ENCODE measurements at places on chromosomes 7 and 10. TPM values are rescaled to one million over a fixed set of nuclear protein-coding genes. Genes with fewer than 3 reads are reported as not detected.

- DNase-seq = no peak
These were observed 63.5 kb downstream of the FAM204A start for GRCh38 chr10:118278649-118279048.

- no peak for DNase-seq
These were observed 276.9 kb downstream of the DOCK4 start for GRCh38 chr7:111929264-111929663.

The SDK1 gene
- total RNA-seq = 0.08 TPM

The TMEM139 gene
- total RNA-seq = not detected

The SH2D4B gene
- 0.11 TPM for total RNA-seq

The SRRM3 gene
- 16.4 TPM for total RNA-seq

The MET gene
- total RNA-seq = 330 TPM

The CUZD1 gene
- not detected for total RNA-seq

Measured in SK-MEL-5 (cell line).